ENCODE measurements at places on chromosomes 7 and 10.

DNA sequence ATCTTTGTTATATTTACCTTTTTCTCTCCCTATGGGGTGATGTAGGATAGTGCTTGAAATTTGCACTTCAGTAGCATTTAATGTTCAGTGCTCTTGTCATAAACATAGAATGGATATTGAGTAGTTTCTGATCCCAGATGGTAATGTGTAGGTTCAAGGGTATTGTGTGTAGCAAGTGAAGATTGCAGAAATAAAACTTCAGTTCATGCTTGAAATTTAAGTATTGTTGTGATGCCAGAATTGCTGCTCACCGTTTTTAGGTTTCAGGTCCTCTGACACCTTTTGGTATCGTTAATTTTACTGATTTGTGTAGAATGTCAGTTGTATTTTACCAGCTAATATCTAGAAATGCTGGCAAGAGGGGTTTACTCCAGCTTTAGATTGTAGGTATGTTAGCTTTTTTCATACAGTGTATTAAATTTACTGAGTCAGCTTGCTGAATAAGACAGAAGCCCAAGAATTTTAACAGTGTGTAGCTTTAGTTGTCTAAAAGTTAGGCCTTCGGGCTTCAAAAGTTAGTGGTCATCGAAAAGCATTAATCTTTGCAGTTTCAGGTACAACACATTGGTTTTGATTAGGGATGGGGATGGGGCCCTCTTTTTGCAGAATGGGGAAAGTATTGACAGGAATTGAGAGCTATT lies 1.9 kb downstream of the PTEN start:
- DNase-seq = no peak

- peak; percentile 61 for DNase-seq
Observed at GRCh38 chr10:84329196-84329611, 815 bp downstream of the CCSER2 start.

DNA sequence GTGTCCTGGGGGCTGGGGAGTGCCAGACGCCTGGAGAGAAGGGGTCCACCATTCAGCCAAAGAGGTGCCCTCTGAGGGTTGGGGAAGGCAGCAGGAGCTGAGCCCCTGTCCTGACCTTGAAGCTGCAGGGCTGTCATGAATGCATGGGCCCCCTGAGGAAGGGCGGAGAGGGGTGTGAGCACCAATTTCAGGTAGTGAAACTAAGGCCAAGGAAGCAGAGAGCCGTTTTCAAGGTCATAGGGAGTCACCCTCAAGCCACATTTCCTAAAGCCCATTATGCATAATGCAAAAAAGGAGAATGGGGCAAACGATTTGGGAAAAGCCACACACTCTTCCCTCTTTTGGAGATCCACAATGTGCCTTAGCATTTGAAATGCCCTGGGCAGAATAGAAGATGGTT lies 37.2 kb downstream of the FIGNL1 start:
- no peak for DNase-seq

DNA sequence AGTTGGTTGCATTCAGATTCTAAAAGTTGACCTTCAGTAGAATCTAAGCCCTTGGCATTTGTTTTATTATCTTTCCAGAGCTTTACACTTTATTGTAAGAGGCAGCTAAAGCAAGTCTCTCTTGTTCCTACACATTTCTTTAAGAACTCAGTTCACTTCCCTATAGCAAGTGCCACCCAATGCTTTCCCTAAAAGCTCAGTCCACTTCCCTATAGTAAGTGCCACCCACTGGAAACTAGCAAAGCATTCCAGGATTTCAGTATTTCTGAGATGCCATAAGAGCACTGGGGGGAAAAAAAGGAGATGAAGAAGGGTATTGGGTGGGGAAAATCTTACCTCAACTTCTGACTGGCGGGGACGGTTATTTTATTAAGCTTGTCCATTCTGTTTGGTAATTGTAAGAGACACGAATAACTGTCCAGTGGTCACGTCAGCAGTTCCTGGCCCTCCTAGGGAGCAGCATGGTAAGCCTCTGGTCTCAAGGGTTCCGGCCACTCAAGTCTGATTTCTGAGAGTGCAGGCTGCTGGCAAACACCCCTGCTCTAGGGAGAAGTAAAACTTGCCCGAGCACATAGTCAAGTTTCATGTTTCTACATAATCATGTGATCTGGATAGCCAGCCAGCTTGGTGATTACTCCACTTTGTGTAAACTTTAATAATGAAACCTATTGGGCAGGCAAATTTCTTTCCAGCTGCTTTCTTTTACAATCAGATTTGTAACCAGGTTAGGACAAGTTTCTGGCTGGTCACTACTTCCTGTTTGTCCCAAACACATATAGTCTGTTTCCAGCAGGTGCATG lies at the start of gene BLNK:
BLNK (minus strand) TSS at position 554 of the 800 bp plus-strand sequence; CDS start at position 383, 171 bp downstream.
- DNase-seq = no peak

DNA sequence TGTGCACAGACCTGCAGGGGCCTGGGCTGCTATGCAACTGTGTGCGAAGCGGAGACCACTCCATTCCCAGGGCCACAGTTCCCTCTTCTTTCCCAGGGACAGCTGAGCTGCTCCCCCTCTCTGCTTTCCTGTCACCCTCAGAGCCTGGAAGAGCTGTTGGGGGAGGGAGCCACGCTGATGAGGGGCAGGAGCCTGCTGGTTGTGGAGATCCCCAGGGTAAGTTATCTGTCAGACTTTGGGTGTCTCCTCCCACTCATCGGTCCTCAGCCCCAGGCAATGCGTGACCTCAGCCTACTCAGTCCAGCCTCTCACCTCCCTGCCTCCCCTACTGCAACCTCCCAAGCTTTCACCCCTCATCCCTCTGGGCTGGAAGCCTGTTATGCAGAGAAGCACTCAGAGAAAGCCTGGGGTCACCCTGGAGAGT lies 53.5 kb downstream of the ZNF467 start:
- no peak for DNase-seq

- no peak for DNase-seq
Observed at GRCh38 chr10:98619446-98619845, 172.7 kb upstream of the HPS1 start.

Data from stimulated activated CD4-positive, alpha-beta T cell treated with anti-CD3 and anti-CD28 coated beads, Interleukin-15, amount 100 ng/mL, for 48 hours (primary cell).